ENCODE measurements at places on chromosomes 4 and X. TPM values are rescaled to one million over a fixed set of nuclear protein-coding genes. Genes with fewer than 3 reads are reported as not detected.

The LPAR4 gene
- total RNA-seq = 0.33 TPM

The CTAG2 gene
- total RNA-seq = not detected

The ESX1 gene
- total RNA-seq = not detected

The DMRTC1B gene
- total RNA-seq = not detected

The RS1 gene
- not detected for total RNA-seq

The DCAF12L2 gene
- 0.07 TPM for total RNA-seq

The GYG2 gene
- total RNA-seq = 0.86 TPM

The HNRNPH2 gene
- total RNA-seq = 55.9 TPM

The KANTR gene
- 13.7 TPM for total RNA-seq

The ITIH6 gene
- not detected for total RNA-seq

The SULT1E1 gene
- 10.7 TPM for total RNA-seq

The CSAG3 gene
- total RNA-seq = not detected

The GABRA4 gene
- total RNA-seq = not detected

The LEF1 gene
- not detected for total RNA-seq

The UGT2B15 gene
- total RNA-seq = not detected

The ZNF157 gene
- 0.03 TPM for total RNA-seq

The CT45A10 gene
- total RNA-seq = not detected
